ENCODE measurements at places on chromosomes 3 and 15.

DNA sequence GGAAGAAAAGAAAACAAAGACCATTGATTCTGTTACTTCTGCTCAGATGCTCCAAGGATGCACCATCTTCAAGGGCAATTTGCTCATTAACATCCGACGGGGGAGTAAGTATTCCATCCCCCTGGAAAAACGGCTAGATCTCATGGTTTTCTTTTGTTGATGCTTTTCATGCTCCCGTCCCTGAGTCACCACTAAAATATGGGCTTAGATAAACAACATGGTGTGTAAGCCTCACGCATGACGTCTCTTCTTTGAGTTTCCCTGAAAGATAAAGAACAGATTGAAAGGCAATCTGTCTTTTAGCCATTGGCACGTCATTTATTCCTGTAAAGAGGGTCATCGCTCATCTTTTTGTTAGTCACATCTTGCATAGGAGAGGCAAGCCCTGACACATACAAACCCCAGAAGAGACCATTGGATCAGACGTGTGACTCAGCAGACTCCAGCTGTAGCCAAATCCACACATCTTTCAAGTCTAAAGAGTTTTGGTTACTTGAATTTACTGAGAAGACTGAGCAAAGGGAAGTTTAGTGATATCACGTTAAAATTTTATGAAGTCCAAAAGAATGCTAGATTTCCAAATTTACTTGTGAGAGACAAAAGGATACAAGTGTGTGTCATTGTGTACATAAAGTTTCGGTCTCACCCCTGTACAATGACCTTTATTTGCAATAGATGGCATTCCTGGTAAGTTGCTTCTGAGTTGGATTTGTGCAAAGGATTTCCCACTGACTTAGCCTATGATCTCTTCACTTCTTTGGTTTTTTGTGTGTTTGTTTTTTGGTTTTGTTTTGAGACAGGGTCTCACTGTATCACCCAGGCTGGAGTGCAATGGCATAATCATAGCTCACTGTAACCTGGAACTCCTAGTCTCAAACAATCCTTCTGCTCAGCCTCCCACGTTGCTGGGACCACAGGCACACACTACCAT lies 110.5 kb downstream of the PGPEP1L start:
- DNase-seq, result no peak

- no peak for DNase-seq
Observed at GRCh38 chr3:67377299-67377698, 277.1 kb downstream of the SUCLG2 start.

DNA sequence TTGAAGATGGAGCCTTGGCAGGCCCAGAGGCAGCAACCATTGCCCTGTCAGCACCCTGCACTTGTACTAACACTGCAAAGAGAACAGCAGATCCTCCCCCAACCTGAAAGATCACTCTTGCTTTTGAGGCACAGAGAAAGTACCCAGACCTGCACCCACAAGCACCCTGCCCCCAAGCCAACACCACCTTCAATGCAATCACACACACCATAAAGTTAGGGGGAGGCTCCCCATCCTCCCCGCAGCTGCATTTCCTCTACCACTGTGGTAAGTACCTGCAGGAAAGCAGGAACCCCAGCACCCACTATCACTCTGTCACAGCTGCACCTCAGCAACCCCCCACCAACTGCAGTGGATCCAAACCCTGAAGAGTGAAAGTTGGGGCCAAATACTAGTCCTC lies 12.0 kb downstream of the OR5K3 start:
- no peak for DNase-seq

GRCh38 chr15:80710635-80711554 lies 15.8 kb downstream of the ABHD17C start:
- peak; percentile 76 for DNase-seq

Measured in activated CD4-positive, alpha-beta T cell treated with anti-CD3 and anti-CD28 coated beads, Interleukin-2, amount 10 ng/mL, durations not matched to agents 24 days and 14 days (primary cell).